Fibroblast of the conjunctiva (primary cell): ENCODE measurements at places on chromosomes 16 and 17.

DNA sequence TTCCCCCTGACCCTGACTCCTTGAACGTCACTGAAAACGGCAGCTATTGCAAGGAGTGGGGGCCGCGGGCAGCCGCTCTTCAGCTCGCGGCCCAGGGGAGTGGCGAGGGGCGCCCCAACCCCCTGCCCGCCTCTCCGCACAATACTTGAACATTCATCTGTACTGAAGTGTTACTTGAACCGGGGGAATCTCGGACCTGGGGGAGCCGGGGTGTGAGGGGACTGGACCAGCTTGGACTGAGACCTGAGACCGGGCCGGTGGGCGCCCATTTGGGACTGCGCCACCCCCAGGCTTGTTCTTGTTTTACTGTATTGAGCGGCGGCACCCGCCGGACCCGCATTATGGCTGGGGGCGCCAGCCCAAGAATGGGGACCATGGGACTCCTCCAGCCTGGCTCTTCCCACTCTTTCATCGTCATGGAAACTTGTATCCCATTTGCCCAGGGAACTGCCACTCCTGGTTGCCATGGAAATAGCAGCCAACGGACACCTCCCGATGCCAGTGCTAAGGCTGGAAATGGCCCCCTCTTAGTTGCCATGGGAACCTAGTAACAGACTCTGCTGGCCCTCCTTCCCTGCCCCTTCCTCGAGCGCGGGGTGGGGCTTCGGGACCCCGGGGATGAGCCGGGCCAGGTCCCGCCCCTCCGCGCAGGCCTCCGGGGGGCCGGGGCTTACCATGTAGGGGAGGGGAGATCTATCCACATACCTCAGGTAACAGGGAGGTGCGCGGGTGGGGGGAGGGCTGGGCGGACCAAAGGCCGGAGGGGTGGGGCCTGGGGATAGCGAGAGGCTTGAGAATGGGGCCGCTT is 805 bp upstream of the ORAI3 start:
- DNase-seq, result peak; percentile 97

GRCh38 chr16:27193300-27193990 is 9.9 kb upstream of the KDM8 start:
- no peak for DNase-seq

DNA sequence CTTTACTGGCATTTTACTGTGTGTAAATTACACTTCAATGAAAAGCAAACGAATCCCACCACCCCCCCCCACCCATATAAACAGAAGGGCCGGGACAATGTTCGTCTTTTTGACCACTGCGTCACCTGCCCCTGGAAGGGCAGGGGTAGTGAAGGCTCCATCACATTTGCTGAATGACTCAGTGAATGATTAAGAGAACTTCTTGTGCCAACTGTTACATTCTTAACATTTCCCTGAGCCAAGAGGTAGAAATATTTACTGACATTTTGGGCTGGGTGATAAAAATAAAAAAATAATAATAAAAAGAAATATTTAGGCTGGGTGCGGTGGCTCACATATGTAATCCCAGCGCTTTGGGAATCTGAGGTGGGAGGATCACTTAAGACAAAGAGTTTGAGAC is 24.1 kb downstream of the C16orf96 start:
- no peak for DNase-seq

DNA sequence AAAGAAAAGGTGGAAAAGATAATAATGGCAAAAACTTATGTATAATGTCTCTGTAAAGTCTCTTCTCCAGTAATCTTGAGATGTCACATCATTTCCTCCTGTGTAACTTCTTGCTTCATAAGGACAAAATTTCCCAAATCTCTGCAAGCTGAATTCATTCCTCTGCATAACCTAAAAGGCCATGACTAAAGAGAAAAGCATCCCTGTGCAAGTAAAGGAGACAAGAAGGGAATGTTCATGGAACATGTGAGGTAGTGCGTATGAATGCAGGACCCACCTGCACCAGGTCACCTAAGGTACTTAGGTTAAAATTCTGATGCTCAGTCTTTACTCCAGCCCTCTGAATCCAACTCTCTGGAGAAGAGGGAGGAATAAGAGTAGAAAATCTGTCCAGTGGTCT is 46.9 kb upstream of the NLK start:
- DNase-seq, result no peak

DNA sequence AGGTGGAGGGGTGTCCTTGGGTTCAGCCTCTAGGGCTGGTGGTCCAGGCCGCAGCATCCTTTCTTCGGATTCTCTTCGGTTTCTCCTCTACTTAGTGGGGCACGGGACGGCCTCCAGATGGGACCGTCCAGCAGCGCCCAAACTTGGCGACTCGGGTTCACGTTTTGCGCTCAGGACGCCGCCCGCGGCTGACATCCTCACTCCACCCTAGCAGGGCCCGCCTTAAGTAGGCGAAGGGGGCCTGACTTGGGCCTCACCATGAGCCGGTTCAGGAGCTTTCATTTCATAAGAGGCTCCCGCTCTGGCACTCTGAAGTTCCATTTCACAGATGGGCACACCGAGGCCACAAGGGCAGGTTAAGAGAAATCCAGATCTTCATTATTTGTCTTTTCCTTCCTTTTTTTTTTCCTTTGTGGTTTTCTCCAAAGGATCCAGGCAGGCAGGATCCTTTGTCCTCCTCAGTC is 141.2 kb downstream of the SEC14L1 start:
- no peak for DNase-seq

DNA sequence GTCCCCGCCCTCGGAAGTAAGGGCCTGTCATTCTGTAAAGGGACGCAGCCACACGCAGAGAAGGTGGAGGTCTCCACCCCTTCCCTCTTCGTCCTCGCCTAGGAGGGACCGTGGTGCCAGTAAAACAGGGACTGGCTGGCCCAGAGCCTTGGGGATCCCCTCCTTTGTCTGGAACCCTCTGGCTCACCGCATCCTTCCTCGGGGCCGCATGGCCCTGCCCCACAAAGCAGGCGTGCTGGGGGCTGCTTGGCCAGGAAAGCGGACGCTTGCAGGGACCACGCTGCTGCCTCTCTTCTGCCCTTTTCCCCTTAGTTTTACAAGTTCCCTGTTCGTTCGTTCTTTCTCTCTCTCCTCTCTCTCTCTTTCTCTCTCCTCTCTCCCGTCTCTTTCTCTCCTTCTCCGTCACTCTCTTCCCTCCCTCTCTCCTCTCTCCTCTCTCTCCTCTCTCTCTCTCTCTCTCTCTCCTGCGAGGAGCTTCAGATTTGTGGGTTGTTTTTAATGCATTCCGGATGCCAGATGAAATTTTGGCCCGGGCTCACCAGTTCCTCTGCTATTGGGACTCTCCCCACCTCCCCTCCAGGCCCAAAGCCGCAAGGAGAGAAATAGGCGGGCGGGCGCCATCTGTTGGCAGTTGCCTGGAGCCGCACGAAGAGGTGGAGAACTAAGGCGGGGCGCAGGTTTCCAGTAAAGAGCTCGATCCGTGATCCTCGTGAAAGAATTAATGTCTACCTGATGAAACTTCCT is 35.1 kb upstream of the CDRT4 start:
- peak; percentile 93 for DNase-seq

- no peak for DNase-seq
Measured at GRCh38 chr17:32520104-32520701, 33.4 kb downstream of the CDK5R1 start.

DNA sequence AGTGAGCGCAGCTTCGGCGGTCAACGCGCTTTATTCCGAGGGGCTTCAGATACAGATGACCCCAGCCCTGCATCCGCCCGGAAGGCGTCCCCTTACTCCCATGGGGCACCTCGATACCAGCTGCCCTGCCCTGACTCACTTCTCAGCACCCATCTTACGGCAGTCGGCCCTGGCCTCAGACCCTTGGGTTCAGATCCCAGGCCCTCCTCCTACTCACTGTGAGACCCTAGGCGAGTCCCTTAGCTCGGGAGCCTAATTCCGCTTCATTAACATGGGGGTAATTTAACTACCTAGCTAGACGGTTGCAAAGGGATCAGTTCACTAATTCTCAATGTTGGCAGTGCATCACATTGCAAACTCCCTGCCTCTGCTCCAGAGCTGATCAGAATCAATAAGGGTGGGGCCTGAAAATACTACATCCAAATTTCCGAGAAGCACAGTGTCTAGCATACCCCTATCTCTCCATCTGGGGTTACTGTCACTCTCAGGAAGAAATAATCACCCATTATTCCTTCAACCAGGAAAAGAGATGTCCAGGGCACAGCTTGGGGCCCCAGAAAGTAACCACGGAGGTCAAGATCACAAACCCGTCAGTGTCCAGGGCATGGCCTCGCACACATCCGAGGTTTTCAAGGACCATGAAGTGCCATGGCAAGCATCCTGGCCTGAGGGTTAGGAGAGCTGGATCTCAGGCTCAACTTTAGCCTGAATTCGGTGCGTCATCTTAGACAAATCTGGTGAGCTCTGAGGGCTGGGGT is 415 bp upstream of the FLOT2 start:
- no peak for DNase-seq

DNA sequence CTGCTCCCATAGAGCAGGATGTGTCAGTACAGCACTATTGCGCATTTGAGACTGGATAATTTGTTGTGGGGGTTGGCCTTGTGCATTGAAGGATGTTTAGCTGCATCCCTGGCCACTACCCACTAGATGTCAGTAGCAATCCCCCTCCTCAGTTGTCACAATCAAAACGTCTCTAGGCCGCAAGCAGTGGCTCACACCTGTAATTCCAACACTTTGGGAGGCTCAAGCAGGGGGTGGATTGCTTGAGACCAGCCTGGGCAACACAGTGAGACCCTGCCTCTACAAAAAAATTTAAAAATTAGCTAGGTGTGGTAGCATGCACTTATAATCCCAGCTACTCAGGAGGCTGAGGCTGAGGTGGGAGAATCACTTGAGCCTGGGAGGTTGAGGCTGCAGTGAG is 48.4 kb downstream of the CENPV start:
- DNase-seq, result no peak

DNA sequence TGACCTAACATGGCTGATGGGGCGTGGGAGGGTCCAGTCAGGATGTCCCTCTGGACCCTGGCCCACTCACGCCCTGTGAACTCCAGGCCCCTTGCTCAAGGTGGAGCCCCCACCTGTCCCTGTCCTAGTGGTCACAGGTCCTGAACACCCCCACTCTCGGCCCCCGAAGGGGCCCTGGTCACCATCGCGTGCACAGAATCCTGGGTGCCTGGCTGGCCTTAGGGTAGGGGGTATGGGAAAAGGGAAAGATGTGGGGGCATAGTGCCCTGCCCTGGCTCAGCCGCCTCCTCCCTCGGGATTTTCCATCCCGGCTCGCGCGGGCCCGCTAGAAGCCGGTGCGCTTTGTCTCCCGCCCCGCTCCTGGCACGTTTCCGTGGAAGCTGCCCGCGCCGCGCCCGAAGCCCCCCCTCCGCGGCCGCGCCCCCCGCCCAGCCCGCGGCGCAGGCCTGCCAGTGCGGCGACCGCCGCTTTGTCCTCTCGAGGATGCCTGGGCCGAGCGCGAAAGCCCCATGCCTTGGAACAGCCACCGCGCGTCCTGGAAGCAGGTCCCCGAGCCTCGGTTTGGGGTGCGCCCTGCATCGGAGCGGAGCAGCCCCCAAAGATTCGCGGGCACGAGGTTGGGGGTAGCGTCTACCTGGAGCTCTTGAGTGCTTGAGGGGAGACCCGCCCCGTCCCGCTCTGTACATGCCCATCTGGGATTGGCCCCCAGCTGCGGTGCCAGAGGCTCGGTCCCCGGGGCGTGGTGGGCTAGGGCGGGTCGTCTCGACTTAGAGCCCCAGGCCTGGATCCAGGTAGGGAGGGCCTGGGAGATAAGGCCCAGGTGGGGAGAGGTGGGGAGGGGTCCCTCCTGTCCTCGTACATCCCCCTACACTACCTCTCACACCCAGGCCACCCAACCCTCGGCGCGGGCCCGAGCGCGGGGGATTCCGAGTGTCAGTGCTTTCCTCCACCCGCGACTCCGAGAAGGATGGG is 1.3 kb downstream of the SMPD3 start:
- DNase-seq, result no peak

DNA sequence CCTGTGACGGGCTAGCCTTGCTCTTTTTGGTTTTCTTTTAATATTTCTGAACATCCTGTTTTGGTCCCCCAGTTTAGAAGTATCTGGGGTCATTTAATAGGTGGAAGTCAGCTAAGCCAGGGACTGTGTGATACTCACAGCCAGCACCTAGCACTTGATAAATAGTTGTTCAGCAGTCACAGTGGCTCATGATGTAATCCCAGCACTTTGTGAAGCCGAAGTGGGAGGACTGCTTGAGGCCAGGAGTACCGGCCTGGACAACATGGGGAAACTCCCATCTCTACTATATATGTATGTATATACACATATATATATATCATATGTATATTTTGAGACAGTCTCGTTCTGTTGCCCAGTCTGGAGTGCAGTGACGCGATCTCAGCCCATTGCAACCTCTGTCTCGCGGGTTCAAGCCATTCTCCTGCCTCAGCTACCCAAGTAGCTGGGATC is 1.8 kb upstream of the ZNRF1 start:
- DNase-seq, result no peak

- no peak for DNase-seq
Measured at GRCh38 chr17:72846399-72846798, 246.1 kb downstream of the SLC39A11 start.

GRCh38 chr17:50668025-50668837 is 33.5 kb downstream of the ABCC3 start:
- DNase-seq, result no peak

- no peak for DNase-seq
Measured at GRCh38 chr17:22510504-22510903, 818.2 kb downstream of the KCNJ18 start.

GRCh38 chr16:9870962-9871361 is 311.3 kb downstream of the GRIN2A start:
- no peak for DNase-seq

DNA sequence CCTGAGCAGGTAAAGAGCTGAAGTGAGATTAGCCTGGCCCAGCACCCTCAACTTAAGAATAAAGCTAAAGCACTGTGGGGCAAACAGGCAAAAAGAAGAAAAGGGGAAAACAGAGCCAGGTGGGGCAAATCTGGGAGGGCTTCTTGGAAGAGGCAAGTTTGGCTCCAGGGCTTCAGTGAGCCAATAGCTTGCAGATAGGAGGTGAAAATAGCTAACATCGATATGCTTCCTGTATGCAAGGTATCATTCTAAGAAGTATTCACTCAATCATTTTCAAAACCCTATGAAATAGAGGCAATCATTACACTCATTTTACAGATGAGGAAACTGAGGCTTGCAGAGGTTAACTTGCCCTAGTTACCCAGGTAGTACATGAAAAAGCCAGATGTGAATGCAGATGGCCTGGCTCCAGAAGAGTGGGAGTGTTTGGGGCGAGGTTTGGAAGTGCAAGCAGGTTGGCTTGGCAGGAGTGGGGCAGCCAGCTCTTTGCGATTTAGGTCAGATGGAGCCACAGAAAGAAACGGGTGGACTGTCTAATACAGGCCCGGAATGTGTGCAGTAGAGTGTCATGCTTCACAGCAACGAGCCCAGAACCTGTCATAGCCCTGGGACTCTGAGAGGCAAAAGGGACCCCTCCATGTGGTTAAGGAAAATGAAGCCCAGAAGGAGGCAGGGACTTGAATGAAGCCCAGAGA is 5.7 kb downstream of the WNT3 start:
- DNase-seq, result no peak

GRCh38 chr16:77414752-77415231 is 20.0 kb downstream of the ADAMTS18 start:
- DNase-seq, result no peak

GRCh38 chr16:1152123-1152638 is 725 bp upstream of the CACNA1H start:
- DNase-seq, result no peak

GRCh38 chr17:8753136-8753975 is 5.0 kb downstream of the SPDYE4 start:
- DNase-seq, result no peak
